CD4-positive, alpha-beta T cell treated with Interferon alpha-2 for 1 hour (primary cell): ENCODE measurements at places on chromosomes 5 and 9.

- no peak for DNase-seq
Measured at GRCh38 chr5:27009540-27009915, 28.9 kb downstream of the CDH9 start.

DNA sequence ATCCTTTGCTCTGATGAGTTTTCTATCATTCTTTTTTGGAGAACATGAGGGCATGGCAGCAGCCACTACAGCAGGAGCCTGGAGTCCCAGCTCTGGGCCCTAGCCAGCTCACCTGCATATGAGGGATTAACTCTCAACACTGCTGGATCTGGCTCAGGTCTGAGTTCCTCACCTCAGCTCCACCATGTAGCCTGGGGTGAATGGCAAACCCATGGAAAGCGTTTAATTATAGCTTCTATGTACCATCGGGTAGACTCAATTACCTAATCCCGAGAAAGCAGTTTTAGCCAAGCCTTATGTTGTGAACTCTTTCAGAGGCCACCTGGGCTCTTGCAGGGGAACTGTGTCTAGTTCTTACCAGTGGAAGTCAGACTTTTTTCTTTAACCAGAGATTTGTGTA, 3.9 kb upstream of the S100Z start:
- no peak for DNase-seq

- DNase-seq, result peak; percentile 46
Measured at GRCh38 chr9:34370970-34371880, 5.5 kb downstream of the MYORG start.

DNA sequence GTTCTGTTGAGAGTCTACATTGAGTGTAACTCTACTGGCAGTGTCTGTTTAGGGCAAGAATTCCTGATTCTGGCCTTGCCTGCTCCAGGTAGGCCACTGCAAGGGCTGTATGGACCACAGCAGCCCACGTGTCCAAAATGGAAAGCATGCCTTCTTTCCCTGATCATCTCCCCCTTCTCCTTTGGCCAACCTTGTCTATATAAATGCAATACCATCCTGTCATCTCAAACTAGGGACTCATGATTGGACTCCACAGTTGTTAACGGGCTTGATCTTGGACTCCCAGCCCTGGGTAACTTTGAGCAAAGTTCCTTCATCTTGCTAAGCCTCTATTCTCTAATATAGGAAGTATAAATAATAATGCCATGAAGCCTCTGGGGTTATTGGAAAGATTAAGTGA, 533.6 kb downstream of the BNC2 start:
- no peak for DNase-seq

GRCh38 chr5:119655061-119655460, 25.7 kb downstream of the FAM170A start:
- DNase-seq, result no peak

DNA sequence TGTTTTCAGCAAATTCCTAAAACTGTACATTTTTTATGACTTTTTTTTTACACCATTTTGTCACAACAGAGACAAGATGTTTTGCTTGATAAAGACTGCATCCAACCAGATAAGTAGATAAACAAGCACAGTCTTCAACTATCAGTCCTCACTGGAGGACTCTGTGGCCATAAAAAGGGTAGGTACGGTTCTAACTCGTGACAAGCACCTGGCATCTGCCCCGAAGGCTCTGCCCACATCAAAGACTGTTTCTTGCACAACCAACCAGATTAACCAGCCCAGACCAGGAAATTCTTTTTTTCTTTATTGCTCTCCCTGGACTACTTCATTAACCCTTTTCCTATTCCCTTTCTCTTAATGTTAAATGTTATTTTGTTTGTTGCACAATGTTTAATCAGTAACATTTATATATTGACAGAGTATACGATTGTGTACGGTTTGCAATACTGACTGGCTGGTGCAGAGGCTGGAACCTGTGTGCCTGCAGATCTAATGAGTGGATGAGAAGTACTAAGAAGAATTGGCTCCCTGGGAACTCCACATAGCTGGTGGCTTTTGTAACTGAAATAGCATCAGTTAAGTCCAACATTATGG, 74.1 kb downstream of the SERINC5 start:
- DNase-seq, result peak; percentile 43

- DNase-seq, result peak; percentile 49
Measured at GRCh38 chr5:153352685-153353219, 137.7 kb upstream of the GRIA1 start.

DNA sequence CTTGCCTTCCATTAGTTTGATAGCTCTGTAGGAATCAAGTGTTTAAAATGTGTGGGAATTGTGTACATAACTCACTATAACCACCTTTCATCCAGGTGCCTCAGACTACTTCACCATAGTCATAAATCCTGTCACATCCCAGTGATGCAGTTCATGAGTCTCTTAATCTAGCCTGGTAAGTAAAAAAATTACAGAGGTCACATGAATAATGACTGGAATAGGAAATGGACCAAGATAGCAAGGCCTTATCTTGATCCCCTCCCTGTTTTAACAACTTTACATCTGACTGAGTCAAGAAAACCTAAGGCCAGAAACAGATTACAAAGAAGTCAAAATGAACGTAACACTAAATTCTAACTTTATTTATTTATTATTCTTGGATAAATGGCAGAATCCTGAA, 1.5 kb upstream of the RNF145 start:
- DNase-seq, result no peak

DNA sequence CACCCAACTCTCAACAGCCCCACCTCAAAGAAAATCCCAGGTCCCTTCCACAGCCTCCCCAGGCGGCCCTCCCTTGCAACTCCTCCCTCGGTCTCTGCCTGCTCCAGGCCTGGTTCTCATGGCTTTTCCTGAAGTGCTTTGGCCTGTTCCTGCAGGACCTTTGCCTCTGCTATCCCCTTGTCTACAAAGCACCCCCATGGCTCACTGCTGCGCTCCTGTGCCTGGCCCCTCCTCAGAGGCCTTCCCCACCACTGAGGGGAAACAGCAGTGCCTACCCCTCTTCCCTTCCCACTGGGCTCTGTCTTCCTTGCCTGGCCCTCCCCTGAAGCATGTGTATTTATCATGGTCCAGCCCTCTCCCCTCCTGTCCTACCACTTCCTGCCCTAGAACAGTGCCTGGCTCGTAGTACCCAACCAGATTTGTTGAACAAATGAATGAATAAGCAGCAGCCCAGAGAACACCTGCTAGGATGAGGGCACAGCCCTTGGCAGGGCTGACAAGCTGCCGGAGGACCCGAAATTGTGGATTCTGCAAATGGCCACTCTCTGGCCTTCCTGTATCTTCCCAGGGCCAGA, 68.6 kb upstream of the LRRTM2 start:
- DNase-seq, result no peak

DNA sequence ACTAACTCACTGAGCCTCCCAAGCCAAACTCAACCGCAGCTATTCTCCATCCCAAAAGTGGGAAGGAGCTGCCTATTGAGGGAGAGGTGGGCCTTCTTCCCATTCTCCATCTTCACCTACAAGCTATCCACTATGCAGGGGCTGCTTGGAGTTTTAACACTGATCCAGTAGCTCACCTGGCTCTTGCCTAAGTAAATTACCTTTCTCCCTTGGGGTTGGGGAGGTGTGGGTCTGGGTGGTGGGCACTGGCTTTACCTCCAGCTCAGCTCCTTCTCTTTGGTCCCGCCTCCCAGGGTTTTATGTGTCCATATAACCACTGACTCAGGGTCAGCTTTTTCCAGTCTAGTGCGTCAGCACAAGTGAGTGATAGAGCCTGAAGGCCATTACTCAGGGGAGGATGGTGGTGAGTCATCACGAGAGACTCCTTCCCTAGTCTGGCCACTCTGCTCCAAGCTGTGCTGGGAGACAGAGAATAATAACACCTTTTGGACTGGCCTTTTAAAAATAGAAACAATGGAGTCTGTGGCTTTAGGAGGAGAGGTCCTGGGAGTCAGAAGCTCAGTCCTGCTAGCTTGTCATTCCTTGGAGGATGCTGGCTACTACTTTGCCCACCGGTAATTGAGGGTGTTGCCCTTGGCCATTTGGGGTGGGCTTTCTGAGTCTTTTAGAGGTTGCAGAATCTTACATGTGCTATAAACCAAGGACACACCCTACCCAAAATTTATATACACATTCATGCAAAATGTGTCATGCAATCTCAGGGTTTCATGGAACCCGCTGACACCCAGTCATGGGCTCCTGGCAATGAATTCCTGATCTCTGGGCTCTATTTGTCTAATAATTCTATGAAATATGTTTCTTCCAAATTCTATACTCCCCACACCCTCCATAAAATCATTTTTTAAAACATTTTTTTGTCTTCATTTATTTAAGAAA, 35.6 kb upstream of the ATP6V1G1 start:
- peak; percentile 15 for DNase-seq

DNA sequence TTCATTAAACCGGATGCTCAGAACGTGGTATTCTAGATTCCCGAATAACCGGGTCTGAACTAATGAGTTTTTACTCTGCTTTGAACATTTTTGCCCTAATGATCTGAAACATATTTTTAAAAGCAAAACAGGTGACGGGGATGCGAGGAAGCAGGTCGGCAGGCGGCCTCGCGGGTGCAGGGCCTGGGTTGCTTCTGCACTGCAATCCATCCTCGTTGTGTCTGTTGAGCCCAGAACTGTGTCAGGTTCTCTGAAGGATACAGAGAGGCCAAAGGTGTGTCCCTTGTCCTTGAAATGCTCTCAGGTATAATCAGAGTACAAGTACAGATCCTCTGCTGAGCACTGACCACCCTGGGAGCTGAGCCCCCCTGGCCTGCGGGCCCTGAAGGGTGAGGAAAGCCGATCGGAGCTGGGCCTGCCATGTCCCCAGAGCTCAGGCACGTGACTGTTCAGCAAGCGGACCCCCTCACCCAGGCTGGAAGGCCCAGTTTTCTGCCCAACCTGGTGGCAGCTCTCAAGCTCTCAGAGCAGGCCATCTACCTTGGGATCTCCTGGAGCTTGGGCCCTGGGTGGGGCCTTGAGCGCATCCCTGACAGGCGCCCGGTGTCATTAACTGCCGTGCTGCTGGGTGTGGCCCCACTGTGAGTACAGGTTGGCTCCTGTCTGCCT, 151.8 kb downstream of the OLFM1 start:
- DNase-seq, result no peak

GRCh38 chr9:16484744-16485143, 385.7 kb downstream of the BNC2 start:
- DNase-seq, result no peak

DNA sequence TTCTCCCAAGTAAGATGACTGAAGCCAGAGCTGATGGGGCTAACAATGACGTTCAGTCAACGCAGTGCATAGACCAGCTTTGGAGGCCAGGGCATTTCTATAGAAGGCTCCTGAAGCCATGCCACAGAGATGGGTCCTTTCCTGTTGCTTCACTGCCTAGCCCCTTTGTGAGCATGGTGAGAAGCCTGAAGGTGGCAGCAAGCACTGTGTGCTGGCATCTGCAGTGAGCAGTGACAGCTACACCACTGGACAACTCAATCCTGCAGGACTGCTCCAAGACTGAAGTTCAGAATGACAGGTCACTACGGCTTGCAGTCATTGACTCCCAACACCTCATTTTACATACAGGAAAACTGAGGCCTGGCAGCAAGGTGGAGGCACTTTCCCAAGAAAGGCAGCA, 229.0 kb downstream of the TSSK1B start:
- no peak for DNase-seq

DNA sequence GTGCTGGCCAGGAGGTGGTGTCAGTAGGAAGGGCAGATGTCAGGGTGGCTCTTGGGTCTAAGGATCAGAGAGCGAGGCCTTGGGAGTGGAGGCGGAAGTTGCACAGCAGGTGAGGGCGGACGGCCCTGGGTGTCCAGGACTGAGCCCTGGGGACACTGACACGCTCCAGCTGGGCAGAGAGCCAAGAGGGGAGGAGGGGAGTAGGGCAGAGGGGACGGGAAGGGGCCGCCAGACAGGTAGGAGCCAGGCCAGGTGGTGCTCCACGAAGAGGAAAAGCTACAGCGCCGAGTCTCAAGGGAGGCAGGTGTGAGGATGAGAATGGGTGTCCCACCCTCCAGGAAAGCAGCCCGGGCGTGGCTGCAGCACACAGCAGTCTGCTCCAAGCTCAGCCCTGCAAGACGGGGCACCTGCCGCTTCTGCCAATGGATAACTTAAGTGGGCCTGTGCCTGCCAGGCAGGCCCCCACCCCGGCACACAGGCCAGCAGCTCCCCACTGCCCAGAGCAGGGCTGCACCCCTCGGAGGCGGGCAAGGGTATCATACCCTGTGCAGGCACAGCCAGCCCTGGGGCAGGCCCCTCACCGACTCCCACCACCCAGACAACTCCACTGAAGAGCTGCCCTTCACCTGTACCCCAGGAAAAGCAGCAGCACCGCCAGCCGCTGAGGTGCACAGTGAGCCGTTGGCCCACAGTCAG, 4.9 kb downstream of the TPRN start:
- DNase-seq, result no peak

DNA sequence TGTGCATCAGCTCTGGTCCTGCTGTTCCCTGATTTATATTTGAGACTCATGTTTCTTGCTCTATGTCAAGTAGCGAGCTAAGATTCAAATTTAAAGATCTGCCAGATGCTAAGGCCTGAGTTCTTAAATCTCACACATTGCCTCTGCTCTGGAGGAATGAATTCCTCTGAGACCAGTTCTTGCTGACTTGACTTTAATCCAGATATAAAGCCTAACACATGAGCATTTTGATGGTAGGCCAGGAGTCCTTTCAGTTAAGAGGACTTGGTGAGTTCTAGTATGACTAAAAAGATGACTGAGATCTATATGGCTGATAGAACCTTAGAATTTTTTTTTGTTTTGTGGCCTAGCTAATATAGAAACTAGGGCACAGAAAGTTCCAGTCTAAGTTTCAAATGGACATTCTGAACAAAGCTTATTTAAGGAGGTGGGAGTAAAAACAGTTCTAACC, 1.3 kb upstream of the INIP start:
- DNase-seq, result no peak

DNA sequence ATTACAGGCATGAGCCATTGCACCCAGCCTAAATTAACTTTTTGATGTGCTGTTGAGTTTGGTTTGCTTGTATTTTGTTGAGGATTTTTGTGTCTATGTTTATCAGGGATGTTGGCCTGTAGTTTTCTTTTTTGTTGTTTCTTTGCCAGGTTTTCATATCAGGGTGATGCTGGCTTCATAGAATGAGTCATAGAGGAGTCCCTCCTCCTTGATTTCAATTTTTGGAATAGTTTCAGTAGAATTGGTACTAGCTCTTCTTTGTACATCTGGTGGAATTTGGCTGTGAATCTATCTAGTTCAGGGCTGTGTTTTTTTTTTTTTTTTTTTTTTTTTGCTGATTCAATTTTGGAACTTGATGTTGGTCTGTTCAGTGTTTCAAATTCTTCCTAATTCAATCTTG, 1164.3 kb upstream of the DMAC1 start:
- no peak for DNase-seq

DNA sequence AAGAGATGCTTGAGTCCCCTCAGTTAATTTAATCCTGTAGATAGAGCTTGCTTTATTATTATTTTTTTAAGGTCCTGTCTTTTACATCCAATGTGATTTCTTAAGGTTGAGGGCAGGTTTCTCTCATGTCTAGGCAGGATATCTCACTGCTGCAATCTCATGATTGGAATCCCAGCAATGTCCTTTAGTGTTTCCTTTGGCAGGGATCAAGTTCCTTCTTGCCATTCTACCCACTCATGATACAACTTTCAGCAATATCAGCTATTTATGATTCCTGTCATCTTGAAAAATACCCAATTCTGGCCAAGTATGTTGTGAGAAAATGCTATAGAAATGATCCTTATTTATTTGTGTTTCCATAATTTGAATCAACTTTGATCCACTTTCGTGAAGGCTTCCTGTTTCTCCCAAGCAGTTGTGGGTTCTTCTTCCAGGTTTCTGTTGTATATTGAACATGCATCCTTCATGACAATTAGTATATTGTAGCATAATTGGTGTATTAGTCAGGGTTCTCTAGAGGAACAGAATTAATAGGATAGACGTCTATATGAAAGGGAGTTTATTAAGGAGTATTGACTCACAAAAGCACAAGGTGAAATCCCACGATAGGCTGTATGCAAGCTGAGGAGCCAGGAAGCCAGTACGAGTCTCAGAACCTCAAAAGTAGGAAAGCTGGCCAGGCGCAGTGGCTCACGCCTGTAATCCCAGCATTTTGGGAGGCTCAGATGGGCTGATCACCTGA, 18.4 kb upstream of the VPS13A start:
- DNase-seq, result no peak
